ENCODE measurements at places on chromosomes 11 and 22.
A peak's percentile ranks its signal among the peaks of the same experiment; 100 is the strongest.

DNA sequence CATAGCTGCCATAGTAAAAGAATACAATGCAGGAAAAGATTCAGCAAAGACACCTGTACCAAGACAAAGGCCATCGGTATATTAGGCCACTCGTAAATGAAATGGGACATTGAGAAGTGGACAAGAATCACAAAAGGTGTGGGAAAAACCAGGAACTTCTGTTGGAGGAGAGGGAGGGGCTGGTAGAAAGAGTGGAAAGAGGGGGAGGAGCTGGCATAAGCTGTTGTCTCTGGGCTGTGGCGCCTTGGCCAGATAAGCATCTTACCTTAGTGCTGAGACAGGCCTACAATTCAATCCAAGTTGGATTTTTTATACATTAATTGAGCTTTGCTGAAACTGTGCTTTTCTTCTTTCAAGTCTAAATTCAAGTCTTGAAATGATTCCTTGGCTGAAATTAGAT, 37.1 kb downstream of the ZNF202 start:
- DNase-seq, result no peak

GRCh38 chr11:107018902-107019493, 722 bp upstream of the GUCY1A2 start:
- DNase-seq, result no peak

DNA sequence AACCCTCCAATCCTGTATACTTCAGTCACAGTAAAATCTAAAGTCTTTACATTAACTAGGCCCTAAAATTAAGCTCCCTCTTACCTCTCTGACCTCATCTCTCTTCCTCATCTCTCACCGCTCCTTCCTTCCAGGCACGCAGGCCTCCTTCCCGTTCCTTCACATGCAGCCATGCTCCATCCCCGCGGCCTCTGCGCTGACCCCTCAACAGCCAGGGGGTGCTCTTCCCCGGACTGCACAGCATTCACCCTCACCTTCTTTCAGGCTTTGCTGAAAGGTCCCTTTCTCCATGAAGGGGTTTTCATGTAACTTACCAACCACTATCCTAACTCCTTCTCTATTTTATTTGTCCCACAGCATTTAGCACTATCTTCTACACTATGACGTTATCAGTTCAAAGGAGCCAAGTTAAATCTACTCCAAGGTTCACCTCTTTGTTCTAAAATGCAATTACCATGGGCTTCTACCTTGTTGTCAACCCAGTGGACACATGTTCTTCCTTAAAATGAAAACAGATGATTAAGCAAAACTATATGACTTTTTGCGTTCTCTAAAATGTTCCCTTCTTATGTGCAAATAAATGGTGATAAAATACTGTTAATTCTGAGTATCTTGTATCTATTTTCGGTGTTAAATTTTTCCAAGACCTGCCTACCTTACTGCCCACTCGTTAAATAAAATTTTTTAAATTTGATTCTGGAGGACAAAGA, 57.8 kb upstream of the APOA1 start:
- DNase-seq, result peak; percentile 13

DNA sequence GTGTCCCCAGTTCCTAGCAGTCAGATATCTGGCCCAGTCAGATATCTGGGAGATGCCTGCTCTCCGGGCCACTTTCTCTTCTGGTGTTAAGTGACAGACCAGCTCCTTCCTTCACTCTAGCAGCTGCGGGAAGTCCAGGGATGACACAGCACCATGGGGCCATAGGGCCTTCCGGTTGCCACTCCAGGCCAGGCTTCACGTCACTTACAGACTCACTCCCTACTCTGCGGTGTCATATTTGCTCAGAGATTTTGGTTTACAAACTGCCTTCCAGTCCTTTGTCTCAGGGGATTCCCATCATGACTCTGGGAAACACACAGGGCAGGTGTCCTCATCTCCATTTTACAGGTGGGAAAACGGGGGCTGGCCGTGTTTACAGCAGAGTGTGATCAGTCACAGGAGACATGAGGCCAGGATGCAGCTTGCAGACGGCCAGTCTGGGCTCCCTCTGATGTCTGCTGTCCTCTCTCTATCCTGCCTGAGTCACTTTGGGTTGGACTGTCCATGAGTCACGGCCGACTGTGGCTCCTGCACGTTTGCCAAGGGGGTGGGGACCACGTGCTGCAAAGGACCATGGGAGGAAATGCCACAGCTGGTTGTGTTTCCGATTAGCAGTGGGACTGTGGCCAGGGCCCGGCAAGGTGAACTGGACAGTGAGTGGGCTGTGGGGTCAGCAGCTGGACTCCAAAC, 8.2 kb upstream of the TBC1D22A start:
- no peak for DNase-seq

DNA sequence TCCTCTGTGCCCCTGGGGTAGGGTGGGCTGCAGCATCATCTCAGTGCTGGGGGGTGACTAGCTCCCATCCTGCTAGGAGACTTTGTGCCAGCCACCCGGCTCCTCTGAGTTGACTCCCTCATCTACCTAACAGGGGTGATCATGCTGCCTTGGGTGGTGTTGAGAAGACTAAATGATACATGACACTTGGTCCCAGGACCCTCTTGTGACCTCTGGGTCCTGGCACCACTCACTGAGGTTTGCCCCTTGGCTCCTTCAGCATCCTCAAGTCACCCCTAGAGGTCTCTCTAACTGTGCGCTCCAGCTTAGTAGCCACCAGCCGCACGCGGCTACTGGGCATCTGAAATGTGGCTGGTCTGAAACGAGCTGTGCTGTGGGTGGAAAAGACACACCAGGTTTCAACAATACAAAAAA, 72.1 kb downstream of the LRRC32 start:
- no peak for DNase-seq

DNA sequence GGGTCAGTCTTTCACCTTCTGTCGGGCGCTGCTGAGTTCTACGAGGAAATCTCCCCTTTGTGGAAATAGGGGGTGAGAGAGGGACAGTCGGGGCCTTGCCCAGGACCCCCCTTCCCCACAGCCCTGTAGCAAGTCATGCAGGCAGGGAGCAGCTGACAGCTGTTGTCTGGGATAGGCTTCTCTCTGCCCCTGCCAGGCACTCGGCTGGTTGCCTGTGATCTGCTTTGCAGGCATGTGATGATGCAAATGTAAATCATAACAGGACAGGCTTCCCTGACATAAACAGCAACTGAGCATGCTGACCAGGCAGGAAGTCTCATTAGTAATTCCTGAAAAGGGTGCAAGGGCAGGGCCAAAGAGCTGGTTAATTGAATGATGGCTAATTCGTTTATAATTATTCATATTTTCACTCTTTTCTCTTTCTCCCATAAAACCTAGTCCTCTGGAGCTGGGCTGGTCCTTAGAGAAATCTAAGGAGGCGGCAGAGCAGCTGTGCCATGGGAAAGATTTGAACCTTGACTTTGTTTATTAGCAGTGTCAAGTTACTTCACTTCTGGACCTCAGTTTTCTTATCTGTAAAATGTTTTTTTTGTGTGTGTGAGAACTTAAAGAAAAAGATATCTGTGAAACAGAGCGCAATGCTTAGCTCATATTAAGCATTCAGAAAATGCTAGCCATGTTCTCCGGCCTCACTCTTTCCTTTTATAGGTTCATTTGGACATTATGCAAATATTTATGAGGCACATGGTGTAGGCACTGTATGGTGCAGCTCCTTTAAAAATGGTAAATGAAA, 129.7 kb downstream of the LDLRAD3 start:
- no peak for DNase-seq

- no peak for DNase-seq
Measured at GRCh38 chr11:68043349-68044144, 4.7 kb downstream of the TCIRG1 start.

- no peak for DNase-seq
Measured at GRCh38 chr11:115751243-115752015, 247.2 kb upstream of the CADM1 start.

GRCh38 chr11:92111287-92111686, 113.3 kb upstream of the FAT3 start:
- DNase-seq, result no peak

DNA sequence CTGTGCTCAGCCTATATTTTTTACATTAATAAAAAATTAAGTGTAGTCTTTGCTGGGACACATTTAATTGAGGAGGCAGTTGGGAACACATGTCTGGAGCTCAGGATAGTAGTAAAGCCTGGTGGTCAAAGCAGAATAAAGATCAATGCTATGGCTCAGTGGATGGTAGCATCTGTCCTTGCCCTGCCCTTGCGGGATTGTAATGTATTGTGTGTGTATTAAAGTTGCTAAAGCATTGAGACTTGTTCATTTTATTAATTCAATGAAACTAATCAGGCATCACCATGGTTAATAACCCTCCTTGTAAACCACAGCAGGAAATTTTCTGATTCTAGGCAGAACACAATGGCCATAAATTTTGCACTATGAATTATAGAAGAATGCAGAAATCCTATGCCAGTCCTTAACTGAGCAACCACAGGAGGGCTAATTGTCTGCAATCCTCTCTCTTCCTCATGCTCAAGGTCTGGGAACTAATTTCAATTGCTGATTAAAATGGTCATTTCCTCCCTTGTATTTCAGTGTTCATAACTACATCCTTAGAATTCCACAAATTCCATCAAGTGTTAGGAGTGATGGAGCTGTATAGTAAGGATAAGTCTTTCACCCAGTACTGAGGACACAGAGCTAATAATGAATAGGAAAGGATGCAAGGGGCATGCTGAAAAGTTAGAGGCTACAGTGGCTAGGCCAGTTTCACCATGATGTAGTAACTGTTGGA, 403.2 kb upstream of the DDI1 start:
- DNase-seq, result no peak

GRCh38 chr22:30435674-30436126, 10.1 kb downstream of the MTFP1 start:
- DNase-seq, result peak; percentile 75

Measured in naive thymus-derived CD8-positive, alpha-beta T cell (primary cell).